ENCODE measurements at places on chromosomes 3 and 15.

- no peak for DNase-seq
Measured at GRCh38 chr3:50100956-50101845, 12.5 kb downstream of the RBM5 start.

DNA sequence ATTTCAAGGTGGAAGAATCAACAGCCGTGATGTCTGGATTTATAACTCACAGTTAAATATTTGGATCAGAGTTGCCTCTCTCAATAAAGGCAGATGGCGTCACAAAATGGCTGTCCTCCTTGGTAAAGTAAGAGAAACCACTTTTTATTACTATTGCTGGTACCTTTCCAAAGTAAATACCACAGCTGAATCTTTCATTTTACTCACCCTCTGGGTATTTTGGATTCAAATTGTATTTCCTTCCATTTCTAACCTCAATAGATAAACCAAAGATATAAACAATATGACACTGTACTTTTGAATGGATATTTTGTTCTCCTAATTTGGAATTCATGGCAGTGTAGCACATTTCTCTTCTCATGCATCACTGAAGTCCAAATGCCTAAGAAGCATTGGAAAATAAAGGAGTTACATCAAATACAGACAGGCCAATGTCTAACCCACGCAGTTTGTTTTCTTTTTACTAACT lies 29.5 kb downstream of the KLHL24 start:
- DNase-seq, result no peak

DNA sequence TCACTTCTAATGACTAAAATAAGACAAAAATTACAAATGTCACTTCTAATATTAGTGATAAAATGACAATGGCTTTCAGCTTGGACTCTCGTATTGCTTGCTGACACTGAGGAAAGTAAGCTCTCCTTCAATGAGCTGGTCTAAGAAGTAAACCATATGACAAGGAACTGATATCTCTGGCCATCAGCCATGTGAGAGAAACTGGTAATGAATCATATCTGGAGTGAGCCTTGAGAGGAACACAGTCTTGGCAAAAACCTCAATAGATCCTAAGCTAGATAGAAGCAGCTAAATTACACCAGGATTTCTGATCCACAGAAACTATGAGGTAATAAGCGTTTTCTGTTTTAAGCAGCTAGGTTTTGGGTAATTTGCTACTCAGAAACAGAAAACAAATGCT lies 1575.1 kb downstream of the OTOL1 start:
- no peak for DNase-seq

GRCh38 chr15:48602358-48603122 lies 43.0 kb downstream of the FBN1 start:
- no peak for DNase-seq

DNA sequence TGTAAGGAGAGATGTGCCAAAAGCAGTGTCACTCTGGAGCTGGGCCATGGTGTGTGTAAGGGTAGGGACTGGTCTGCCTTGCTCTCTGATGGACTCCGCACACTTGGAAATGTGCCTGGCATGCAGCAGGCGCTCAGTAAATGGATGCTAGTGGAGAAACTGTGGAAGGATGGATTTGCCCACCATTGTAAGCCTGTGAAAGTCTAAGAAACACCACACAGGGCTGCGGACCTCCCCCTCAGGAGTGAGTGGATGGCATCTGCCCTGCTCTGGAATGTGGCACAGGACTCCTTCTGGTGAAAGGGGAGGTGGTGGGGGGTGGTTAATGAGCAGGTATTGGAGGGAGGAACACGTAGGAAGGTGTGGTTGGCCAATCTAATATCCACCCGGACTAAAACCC lies 62.2 kb upstream of the ACAN start:
- DNase-seq, result no peak

DNA sequence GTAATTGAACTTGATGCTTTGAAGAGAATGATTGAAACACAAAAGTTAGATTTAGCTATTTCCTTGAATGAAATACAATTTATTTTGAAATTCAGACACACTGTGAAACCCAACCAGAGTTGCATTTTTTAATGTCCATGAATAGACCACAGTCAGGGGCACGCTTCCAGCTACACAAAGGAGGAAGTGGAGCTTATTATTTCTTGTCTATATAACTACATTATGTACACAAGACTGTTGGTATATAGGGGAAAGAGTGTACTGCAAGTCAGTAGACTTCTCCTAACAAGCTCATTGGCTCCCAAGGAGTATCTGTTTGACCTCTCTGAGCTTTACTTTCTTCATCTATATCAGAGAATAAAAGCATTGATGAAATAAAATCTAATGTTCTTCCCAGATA lies 326.2 kb downstream of the RYR3 start:
- DNase-seq, result no peak

- no peak for DNase-seq
Measured at GRCh38 chr15:45391746-45392583, 13.6 kb upstream of the GATM start.

DNA sequence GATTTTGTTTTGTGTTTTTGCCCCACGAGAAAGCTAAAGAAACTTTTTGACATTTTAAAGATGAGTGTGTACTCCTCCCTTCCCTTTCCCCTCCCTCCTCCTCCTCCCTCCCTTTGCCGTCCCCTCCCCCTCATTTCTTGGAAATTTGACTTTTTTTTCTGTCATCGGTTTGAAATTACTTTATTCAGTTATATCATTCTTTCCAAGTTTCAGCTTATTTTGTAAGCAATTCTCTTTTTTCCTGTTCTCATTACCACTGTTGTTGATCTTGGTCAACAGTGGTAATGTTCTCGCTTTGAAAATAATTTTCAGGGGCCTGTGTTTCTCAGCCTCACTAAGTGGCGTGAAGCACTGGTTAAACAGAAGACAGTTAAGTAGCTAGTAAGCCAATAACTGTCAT lies 178.4 kb downstream of the AKAP13 start:
- no peak for DNase-seq

- DNase-seq, result no peak
Measured at GRCh38 chr15:37370941-37371340, 270.6 kb upstream of the MEIS2 start.

GRCh38 chr3:12544652-12545472 lies 437 bp downstream of the MKRN2OS start:
- DNase-seq, result no peak

GRCh38 chr3:180694321-180694720 lies 15.0 kb upstream of the CCDC39 start:
- no peak for DNase-seq

GRCh38 chr3:4491855-4492207 lies 1.3 kb upstream of the ITPR1 start:
- DNase-seq, result no peak

- no peak for DNase-seq
Measured at GRCh38 chr3:120566243-120566975, 29.7 kb upstream of the NDUFB4 start.

DNA sequence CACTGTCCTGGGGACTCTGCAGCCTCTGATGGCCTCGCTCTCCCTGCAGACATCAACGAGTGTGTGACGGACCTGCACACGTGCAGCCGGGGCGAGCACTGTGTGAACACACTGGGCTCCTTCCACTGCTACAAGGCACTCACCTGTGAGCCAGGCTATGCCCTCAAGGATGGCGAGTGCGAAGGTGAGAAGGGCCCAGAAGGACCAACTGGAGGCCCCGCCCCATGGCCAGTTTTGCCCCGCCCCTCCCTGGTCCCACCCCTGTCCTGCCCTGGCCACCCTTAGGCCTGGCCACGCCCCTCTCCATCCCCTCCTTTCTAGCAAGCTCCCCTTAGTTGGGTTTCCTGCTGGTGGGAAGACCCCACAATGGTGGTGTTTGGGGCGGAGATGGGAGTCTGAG lies 77.5 kb downstream of the FBLN2 start:
- no peak for DNase-seq

DNA sequence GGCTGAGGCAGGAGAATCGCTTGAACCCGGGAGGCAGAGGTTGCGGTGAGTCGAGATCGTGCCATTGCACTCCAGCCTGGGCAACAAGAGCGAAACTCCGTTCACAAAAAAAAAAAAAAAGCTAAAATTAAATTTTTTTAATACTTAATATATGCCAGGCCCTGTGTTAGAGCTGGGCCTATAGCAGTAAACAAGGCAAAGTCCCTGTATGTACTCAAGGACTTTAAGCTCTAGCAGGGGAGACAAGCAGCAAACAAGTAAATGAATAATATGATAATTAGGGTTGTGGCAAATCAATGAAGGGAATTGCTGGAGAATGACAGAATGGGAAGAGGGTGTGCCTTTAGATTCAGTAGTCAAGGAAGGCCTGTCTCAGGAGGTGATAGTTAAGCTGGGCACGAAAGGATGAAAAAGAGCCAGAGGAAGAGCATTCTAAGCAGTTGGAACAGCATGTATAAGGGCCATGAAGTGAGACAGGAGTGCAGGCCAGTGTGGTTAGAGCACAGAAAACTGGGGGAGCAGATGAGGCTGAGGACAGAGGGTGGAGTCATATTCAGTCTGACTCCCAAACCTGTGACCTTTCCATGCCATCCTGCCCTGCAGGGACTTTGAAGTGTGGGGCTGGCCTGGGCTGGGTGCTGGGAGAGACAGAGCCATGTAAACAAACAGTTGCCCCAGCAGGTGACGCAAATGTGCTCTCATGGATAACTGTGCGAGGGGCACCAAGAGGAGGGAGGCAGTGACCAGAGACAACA lies 6.6 kb upstream of the RAF1 start:
- no peak for DNase-seq

DNA sequence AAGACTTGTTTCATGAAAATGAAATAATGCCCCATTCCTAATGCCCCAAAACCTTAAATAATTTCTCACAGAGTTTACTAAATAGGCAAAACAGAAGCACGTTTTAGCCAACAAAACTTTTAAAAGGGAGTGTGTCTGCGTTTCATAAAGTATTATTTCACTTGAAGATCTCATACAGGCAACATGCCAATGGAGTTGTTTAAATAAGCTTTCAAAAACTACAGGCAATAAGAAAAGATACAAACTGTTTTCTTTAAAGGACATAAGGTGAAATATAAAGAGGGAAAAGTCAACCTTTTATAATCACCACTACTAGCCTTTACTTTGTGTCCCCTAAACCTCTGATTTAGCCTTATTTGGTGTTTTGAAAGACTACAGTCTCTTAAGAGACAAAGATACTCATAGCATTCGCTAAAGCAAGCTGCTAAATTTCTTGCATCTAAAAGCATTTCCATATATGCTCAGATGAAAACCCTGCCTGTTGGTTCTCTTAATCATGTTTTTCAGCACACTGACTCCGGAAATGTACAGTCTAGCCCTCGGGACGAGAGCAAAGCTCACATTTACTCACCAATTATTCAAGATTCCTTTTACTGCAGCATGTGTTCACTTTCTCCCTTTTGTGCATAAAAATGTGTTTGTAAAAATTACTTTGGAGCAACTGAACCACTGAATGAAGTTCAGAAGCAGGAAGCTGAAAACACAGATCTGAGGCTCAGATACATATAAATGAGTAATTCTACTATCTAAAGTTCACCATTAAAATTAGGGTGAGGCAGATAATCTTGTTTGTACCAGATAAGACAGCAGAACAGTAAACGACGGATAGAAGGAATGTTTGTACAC lies 119.0 kb downstream of the GOLIM4 start:
- no peak for DNase-seq

DNA sequence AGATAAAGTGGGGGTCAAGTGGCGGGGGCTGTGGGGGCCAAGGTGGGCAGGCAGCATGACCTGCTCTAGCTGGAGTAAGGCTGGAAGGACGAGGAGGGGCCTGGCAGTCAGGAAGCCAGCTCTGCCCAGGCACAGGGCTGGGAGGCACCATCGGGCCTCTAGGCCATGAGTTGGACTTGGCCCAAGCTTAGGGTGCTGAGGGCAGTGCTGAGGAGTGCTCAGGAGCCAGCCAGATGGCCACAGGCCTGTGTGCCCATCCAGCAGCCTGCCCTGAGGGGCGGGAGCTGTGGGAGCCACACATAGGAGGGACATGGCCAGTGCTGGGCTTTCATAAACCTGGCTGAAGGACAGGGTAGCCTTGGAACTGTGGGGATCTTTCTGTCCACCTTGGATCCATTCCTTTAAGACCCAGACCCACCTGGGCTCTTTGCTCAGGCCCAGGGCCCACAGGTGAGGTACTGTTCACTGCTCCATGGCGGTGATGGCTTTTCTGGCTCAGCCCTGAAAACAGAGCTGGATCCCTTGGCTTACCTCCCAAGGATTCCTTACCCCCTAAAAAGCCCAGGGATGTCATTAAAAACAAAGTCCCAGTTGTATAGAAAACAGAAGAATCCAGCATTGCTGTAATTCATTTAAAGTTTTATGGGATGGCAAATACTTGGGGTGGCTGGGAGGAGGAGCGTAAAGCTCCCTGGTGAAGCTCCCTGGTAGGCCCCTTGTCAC lies 137.0 kb downstream of the DNAJB8 start:
- DNase-seq, result peak; percentile 76

DNA sequence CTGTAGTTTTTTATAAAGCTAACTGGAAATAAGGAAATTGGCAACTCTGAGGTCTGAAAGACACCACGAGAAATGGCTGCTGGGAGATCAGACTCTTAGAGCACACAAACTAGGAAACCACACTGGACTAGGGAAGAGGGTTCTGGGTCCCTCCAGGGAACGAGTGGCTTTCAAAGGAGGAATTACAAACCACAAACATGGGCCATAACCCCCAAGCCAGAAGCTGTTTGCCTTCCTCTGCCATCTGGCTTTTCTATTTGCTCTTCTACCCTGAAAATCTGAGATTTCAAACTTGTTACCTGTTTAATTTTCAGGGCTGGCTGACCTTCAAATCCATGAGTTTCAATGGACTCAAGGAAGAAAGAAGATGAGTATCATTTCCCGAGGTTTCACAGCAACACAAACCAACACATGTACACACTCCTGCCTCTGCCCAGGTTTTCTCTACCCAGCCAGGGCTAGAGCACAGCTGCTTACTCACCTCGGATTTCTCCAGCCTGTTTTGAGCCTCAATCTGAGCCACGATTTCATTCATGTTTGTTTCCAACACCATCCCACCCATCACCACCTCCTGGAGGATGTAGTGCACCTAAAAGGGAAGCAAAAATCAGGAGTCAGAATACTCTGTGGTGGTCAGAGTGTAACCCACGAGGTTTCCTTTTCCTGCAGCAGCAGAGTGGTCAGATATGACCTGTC lies 22.6 kb upstream of the ANPEP start:
- DNase-seq, result no peak

- no peak for DNase-seq
Measured at GRCh38 chr15:89790661-89791060, 14.5 kb downstream of the MESP2 start.

- no peak for DNase-seq
Measured at GRCh38 chr3:160473978-160474377, 24.4 kb upstream of the TRIM59 start.

- no peak for DNase-seq
Measured at GRCh38 chr15:35491999-35492398, 54.0 kb downstream of the DPH6 start.

GRCh38 chr15:68787609-68788263 lies 33.0 kb downstream of the ANP32A start:
- no peak for DNase-seq

GRCh38 chr3:59580499-59580898 lies 530.7 kb upstream of the CFAP20DC start:
- no peak for DNase-seq

GRCh38 chr15:73313861-73314260 lies 54.9 kb downstream of the HCN4 start:
- no peak for DNase-seq

- no peak for DNase-seq
Measured at GRCh38 chr3:117282566-117282965, 573.0 kb downstream of the TUSC7 start.

DNA sequence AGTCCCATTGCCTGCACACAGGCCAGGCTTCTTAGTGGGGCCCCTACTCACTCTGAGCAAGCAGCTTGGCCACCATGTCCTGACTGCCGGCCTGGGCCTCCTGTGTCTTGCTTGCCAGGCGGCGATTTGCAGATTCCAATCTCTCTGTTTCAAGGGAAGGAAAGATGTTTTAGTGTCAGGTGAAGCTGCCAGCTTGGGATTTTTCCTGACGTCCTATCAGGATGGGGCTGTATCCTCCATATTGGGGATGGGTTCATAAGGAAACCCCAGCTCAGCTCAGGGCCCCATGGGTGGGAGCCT lies 8.5 kb downstream of the AMOTL2 start:
- no peak for DNase-seq

Data from lower leg skin (tissue), 4 donors.